ENCODE measurements at places on chromosomes 6 and 20.

GRCh38 chr6:155483858-155484257 lies 28.2 kb upstream of the NOX3 start:
- DNase-seq, result no peak

DNA sequence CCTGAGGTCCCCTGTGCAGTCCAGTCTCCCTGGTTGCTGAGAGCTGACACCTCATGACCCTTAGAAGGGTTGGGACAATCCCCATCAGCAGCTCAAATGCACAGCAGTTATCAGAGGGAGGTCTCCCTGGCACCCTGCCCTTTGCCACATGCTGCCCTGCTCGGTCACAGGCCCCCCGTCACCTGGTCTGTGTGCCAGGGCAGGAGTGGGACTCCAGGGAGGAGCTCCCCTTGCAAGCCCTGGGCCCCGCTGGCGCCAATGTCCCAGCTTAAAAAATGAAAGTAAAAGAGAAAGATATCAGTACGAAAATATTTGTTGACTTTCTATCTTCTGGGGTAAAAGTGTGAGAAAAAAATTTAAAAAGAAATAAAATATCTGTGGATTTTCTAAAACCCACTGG lies 68.1 kb upstream of the SLC22A16 start:
- no peak for DNase-seq

- DNase-seq, result peak; percentile 10
Observed at GRCh38 chr20:1651268-1652058, 6.1 kb downstream of the SIRPG start.

DNA sequence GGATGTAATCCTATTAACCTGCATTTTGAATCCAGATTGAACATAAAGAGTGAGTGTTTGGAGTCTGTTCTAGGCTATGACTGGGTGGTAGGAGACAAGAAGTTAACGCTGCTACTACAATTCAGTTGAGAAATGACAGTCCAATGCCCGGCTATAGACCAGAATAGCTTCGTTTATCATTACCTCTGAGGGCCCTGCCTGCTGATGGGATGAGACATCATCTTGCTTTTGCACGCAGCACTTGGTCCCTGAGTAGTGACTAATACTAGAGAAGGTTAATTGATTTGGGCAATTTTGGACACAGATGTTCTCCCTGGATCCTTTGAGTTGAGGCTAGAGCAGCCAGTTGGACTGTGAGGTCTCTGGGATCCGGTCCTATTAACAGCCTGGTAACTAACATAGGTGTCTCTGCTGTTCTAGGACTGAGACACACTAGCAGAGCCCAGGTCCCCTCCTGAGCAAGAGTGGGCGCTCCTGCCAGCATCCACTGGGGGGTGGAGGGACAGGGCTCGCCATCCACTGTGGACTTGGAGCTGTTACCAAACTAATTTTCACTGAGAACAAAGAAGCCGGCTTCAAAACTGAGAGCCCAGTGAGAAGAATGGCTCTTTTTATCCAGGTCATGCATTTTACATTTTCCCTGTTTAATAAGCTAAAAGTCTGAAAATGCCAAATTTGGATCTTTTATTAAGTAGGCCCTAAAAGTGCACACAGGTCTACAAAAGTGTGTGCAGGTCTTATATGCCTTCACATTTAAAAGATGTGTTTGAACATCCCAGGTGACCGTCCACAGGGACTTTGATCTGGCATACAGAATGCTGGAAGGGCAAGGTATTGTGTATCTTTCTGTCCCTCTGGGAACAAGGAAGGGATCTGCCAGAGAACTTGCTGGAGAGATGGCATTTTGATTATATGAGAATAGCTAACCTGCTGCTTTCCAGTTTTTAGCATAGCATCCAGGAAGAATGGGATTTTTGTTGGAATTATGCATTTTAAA lies 212.5 kb downstream of the CDH4 start:
- no peak for DNase-seq

DNA sequence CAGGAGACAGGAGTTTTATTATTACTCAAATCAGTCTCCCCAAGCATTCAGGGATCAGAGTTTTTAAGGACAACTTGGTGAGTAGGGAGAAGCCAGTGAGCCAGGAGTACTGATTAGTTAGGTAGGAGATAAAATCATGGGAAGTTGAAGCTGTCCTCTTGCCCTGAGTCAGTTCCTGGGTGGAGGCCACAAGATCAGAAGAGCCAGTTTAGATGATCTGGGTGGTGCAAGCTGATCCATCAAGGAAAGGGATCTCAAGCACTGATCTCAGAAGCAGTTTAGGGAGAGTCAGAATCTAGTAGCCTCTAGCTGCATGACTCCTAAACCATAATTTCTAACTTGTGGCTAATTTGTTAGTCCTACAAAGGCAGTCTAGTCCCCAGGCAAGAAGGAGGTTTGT lies 706.5 kb upstream of the MAP3K7 start:
- DNase-seq, result no peak

GRCh38 chr20:32004963-32005362 lies 5.3 kb upstream of the CCM2L start:
- DNase-seq, result peak; percentile 45

DNA sequence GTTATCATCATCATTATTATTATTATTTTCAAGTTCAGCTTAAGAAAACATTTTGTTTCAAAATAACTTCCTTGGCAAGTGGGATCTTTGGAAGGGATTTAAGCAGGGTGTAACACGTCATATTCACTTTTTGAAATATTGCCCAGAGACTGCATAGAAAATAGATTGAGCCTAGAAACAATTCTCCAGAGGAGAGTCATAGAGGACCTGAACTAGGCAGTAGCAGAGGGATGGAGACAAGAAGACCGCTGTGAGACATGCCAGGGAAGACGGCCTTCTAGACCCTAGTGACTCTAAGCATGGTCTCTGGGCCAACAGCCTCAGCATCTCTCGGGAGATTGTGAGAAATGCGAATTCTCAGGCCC lies 55.5 kb downstream of the EDN1 start:
- DNase-seq, result no peak

GRCh38 chr6:98137391-98137790 lies 697.0 kb upstream of the POU3F2 start:
- no peak for DNase-seq

- DNase-seq, result peak; percentile 27
Observed at GRCh38 chr6:79453558-79454042, 83.6 kb downstream of the LCA5 start.

- no peak for DNase-seq
Observed at GRCh38 chr6:73511796-73512195, 9.0 kb downstream of the EEF1A1 start.

- no peak for DNase-seq
Observed at GRCh38 chr20:50558483-50558925, 48.3 kb downstream of the PTPN1 start.

- no peak for DNase-seq
Observed at GRCh38 chr6:169244684-169245383, 8.8 kb downstream of the THBS2 start.

DNA sequence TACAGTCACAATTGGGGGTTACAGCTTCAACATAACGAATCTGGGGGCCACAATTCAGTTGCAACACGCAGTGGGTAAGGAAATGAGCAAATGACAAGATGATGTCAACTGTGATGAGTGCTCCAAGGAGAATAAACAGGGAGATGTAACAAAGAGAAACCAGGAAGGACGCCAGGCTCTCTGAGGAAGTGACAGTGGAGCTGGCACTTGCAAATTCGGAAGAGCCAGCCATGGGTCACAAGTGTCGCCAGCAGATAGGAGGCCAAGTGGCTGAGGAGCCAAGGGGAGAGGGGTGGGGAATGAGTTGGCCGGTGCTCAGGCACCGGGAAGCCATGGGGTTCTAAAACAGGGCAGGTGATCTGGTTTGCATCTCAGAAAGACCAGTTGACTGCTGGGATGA lies 136.4 kb downstream of the EYA2 start:
- peak; percentile 61 for DNase-seq

- DNase-seq, result peak; percentile 98
Observed at GRCh38 chr6:129671442-129672340, 38.3 kb downstream of the ARHGAP18 start.

- no peak for DNase-seq
Observed at GRCh38 chr6:43391440-43392031, 22.1 kb upstream of the ZNF318 start.

- DNase-seq, result no peak
Observed at GRCh38 chr6:159012201-159012600, 12.2 kb upstream of the RSPH3 start.

DNA sequence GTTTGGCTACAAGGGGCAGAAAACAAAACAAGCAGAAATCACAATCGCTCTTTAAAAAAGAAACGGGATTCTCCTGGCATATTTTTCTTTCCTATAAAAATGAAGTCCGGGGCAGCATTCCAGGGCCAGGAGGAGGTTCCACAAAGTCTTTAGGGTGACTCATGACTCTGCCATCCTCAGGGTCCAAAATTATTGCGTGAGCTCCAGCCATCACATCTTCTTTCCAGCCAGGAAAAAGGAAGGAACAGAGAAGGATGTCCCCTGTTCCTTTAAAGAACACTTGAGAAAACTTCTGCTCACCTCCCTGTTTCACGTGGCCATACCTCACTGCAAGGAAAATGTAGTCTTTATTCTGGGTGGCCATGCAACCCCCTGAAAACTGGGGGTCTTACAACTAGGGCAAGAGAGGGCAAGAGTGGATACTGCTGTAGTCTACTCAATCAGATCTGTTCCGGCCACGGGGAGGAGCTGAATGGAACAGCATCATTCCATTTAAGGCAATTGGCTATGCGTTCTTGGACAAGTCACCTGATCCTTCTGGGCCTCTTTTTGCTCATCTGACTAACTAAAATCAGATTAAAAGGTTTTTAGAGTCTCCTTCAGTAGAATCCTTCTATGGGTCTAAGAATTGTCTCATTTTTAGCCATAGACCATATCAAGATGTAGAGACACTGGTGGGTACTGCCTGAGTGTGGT lies 49.4 kb downstream of the CTCFL start:
- DNase-seq, result no peak

DNA sequence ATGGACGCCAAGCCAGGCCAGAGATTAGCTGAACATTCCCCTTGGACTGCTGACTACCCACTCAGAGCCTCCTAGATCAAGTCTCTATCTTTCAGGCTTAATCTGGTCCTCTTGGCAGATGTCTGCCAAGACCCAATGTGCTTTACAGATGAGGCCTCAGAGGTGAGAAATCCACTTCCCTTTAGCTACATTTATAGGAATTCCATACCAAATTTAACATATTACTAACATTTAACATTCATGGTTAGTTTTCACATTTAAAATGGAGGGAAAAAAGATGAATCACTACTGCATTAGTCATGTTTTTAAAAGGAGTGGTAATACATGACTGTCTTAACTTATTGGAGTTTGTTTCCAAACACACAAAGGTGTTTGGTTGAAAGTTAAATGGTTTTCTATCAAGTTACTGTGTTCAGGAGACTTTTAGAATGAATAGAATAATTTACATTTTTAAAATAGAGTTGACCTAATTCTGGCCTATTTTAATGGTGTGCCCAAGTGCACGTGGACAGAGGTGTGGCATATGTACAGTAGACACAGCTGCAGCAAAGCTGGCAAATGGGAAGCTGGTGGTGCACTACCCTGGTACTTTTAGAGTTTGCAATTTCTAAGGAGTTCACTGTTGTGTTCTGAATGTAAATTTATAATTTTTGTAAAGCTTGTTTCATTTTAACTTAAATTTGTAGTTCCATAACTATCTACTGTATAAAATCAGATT lies 41.9 kb upstream of the CALHM6 start:
- no peak for DNase-seq

DNA sequence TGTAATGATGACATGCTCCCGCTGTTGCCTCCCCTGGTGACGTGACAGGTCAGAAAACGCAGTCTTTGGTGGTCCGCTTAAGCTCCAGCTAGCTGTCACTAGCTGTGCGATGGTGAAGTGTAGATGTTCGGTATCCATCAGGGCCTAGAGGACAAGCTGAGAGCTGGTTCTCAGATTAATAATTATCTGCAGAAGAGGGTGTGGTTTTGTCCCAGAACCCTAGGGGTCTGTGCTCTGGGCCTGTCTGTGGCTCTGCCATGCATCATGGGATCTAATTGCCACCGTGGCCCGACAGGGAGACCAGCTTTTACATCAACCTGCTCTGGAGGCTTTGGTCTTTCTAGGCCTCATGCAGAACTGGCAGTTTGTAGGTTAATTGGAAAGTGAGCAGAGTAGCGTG lies 34.1 kb downstream of the ERMARD start:
- DNase-seq, result no peak

- DNase-seq, result no peak
Observed at GRCh38 chr6:37638414-37639341, 59.0 kb downstream of the MDGA1 start.

DNA sequence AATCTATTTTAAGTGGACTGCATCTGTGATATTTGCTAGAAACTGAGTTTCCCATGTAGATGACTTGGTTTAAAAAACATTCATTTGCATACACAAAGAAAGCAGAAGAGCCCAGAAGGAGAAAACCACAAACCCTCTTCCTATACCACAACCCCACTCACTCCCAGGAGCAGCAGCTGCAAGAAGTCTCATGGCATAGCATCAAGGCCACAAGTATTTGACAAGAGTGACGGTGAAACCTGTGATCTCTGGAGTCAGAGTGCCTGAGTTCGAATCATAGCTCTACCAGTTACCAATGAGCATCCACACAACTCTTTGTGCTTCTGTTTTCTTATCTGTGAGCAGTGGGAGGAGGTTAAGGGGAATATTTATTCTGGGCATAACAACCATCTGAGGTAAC lies 44.7 kb upstream of the SIRPG start:
- peak; percentile 93 for DNase-seq

DNA sequence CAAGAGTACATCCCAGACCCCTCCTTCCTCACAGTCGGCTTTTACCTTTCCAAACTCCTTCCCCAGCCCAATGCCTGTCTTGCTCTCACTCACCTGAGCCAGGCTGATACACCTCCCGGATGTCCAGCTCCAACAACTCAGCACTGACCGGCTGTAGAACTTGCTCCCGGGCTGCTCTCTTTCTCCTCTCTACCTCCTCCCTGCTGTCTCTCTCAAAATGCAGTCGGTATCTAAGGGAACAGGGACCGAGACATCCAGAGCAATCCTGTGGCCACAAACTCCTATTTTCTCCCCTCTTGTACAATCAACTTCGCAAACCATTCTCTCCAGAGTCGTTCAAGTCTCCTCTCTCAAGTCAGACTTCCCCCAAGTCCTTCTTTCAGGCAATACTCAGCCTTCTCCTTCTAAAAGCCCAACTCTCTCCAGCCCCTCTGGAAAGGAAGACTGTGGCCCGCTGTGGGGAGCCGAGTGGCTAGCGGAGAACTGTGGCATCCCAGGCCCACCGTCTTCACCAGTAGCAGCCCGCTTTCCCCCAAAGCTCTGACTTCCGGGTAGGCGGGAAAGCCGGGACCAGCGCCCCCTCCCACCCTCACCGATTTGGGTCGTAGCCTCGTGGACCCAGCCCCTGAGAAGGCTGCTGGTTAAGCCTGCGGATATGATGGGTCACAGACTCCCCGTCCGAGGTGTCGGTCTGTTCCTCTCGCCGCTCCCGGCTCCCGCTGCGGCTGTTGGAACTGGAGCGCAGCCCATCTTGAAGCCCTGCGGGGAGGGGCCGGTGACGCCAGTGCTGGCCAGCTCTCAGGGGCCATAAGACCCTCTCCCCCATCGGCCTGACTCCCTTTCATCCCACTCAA lies 1.1 kb downstream of the GNL1 start:
- no peak for DNase-seq

DNA sequence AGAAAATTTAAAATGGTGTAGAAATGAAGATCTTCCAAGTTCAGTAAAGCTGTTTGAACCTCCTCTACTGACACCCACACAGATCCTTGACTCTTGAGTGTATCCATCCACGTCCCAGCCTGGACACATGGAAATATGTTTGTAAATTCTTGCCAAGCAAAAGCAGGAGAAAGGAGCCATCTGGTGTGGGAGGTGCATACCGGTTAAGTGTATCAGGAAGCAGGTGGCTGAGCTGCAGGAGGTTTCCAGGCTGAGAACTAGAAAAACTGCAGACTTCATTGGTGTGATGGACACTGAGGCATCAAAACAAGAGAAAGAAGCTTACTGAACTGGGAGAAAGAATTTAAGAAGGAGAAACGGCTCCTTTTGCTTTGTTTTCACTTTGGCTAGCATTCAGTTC lies 229.9 kb upstream of the GRIK2 start:
- DNase-seq, result no peak

Data from inflammatory macrophage (primary cell).